ENCODE measurements at places on chromosomes 16 and 17.

DNA sequence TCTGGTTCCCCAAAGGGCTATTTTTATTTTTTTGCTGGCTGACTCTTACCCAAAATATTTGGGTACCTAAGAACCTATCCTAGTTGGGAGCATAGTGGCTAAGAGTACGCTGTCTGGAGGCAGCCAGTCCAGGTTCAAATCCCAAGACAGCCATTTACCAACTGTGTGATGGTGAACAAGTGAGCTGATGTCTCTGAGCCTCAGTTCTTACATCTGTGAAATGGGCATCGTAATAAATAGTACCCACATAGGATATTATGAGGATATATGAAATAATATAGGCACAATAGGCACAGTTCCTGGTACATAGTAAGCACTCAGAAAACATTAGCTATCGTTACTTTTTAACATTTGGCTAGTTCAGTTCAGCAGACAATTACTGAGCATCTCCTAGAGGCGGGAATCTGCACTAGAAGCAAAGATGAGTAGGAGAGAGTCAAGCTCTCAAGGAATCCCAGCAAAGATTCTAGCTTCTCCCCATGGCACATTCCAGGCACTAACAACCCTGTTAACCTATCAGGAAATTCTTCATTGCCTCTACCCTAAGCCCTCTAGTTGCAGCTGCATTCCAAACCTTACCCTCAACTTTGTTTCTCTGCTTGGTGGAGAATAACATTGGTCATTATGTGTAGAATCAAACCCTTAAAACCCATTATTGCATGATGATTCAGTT is 31.6 kb downstream of the GPR139 start:
- DNase-seq: no peak

- no peak for DNase-seq
These were observed 27.0 kb upstream of the NF1 start for GRCh38 chr17:31067691-31068184.

DNA sequence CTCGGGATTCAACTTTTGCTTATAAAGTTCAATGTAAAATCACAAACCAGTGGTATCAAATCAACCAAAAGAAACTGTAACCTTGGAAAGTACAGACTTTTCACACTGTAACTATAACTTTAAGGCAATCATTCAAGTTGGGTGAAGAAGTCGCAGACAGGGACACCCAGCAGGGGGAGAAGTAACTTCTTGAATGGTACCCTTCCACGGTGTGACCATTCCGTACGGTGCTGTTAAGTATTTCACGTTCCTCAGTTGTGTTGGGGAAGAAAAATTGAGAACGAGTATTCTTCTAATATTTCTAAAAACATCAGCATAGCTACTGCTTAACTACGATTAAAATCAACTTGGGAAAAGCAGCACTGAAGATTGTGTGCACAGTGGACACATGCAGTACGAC is 55.8 kb downstream of the MYH10 start:
- no peak for DNase-seq

GRCh38 chr16:26532456-26532855 is 534.3 kb upstream of the C16orf82 start:
- no peak for DNase-seq

DNA sequence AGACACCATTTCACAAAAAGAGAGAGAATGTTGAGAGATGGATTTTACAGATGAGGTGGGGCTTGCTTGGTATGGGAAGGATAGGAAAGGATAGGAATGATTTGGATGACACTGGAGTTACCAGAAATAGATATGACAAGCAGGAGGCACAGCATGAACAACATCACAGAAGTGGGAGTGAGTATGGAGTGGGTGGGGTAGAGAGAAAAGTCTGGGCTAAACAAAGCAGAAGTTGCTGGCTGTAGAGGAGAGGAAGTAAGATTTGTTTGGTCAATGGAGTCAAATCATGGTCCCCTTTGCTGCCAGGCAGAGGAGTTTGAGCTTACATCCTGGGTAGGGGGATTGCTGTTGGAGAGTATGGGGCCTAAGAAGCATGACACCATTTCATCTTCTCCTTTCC is 101.7 kb downstream of the VAT1L start:
- no peak for DNase-seq

Measured in ecto neural progenitor cell (in vitro differentiated cells).